ENCODE measurements at places on chromosomes 11 and 22. TPM values are rescaled to one million over a fixed set of nuclear protein-coding genes. Genes with fewer than 3 reads are reported as not detected.

The SLC39A13 gene
- 11.3 TPM for total RNA-seq

GRCh38 chr22:17851759-17852158 lies 77.5 kb upstream of the BID start:
- DNase-seq: no peak

- no peak for DNase-seq
Observed at GRCh38 chr22:47154621-47155081, 392.2 kb downstream of the TBC1D22A start.

- no peak for DNase-seq
Observed at GRCh38 chr11:126658306-126659056, 303.0 kb downstream of the ST3GAL4 start.

- no peak for DNase-seq
Observed at GRCh38 chr11:76217653-76218160, 11.4 kb upstream of the WNT11 start.

- no peak for DNase-seq
Observed at GRCh38 chr22:22099194-22099486, 116.6 kb upstream of the TOP3B start.

DNA sequence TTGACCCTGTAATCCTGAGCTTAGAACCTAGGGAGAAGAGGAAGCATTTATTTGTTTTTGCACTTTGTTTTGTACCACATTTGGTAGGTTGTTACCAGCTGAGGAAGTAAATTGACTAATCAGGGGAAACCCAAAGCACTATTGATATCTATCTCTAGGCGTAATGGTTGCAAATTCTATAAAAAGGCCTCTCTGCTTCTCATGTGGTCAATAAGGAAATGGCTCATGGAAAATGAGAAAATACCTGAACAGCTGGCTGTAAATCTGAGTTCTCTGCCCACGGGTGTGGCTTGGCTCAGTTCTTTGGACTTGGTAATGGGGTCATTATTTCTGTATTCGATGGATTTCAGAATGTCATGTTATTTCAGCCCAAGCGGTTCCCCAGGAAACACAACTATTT lies 42.4 kb downstream of the BARX2 start:
- DNase-seq: no peak

DNA sequence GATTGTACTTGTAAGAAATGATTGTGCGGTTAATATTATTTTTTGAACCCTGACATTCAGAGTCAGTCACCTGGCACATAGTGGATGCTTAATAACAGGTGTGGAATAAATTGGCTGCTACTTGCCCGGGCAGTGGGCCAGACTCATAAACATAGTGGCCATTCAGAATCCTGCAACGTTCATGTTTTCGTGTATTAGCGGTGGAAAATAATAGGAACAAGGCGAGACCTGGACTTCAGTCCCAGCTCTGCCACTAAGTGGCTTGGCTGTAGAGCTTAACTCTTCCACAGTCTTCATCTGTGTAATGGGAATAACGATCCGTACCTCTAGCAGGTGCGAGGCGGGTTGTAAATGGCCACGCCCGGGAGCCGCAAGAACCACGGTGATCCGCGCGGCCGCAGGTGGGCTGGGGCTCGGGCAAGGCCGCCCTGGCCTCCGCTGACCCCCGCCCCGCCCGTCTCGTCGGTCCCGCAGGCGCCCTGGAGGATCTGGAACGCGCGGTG lies 761 bp upstream of the TMEM25 start:
- no peak for DNase-seq

GRCh38 chr11:92671081-92671480 lies 298.4 kb upstream of the MTNR1B start:
- no peak for DNase-seq

GRCh38 chr11:727281-727701 lies 20.0 kb upstream of the TALDO1 start:
- DNase-seq: no peak

The KIRREL3 gene
- total RNA-seq: 1.1 TPM
